ENCODE measurements at places on chromosomes 2 and 18.

DNA sequence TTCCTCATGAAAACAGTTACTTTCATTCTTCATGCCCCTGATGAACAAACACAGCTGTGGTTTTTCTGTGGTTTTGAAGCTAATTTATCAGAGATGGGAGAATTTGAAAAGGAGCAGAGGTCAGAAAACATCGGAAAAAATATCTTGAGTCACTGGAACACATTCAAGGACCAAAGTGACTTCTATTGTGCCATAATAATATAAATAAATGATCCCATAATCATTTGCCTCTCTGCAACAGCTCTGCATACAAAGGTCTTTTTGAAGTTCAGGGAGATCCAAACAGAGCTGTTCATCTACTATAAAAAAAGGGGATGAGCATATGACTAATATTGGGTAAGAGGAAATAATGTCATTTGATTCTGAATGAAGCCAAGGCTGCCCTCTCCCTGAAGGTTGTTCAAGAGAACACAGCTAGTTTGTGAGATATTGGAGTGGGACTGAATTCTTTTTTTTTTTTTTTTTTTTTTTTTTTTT is 201.3 kb upstream of the GALNT5 start:
- no peak for DNase-seq

- DNase-seq: no peak
These were observed 18.9 kb upstream of the PDIA6 start for GRCh38 chr2:10831400-10831985.

GRCh38 chr2:111519071-111519470 is 364.9 kb downstream of the ANAPC1 start:
- DNase-seq: no peak

GRCh38 chr2:100878000-100878791 is 58.3 kb downstream of the NPAS2 start:
- DNase-seq: no peak

- no peak for DNase-seq
These were observed 2.7 kb upstream of the DCC start for GRCh38 chr18:52337276-52337675.

Measured in activated CD4-positive, alpha-beta T cell treated with anti-CD3 and anti-CD28 coated beads, Interleukin-2, amount 50 U/mL, for 24 hours (primary cell).